KG1 (cell line): ENCODE measurements at places on chromosomes 6 and 20.

DNA sequence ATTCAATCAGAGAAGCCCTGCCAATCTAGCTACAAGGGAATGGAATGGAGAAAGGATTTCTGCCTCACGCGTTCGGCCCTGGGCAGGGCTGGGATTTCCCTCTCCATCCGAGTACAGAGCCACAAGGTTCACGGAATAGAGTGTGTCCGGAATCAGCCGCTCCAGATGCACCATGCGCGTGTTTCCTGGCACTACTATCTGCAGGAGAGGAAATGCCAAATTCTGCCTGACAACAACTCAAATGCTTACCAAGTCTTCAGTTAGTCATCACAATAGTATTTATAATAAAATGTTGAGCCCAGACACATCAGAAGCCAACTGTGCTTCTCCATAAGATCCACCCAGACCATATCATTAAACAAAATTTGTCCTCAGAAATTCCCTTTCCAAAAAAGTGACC, 75.1 kb downstream of the COL12A1 start:
- no peak for DNase-seq

DNA sequence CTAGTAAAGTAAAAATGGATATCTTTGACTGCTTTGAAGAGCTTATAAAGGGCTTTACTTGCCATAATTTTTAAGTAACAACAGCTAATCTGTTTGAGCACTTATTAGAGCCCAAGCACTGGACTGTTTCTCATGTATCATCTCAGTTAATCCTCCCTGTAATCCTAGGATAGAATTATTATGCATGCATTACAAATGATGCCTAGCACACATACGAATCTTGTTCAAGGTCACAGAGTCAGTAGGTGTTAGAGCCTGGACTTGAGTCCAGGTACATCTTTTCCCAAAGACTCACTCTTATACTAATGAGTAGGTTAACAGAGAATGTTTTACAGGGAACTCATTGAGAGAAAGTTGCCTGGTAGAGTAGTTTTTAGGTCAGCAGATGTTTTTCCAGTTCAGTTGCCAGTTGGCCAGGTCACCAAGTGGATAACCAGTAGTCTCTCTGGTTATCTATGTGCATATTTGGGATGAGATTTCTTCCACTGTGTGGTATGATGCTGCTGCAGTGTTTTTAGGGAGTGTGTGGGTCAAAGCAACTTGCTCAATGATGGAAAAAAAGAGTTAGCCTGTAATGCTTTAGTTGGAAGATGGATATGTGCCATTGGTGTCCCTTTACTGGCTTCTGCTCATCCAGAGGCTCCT, 32.3 kb upstream of the LAMA4 start:
- no peak for DNase-seq

DNA sequence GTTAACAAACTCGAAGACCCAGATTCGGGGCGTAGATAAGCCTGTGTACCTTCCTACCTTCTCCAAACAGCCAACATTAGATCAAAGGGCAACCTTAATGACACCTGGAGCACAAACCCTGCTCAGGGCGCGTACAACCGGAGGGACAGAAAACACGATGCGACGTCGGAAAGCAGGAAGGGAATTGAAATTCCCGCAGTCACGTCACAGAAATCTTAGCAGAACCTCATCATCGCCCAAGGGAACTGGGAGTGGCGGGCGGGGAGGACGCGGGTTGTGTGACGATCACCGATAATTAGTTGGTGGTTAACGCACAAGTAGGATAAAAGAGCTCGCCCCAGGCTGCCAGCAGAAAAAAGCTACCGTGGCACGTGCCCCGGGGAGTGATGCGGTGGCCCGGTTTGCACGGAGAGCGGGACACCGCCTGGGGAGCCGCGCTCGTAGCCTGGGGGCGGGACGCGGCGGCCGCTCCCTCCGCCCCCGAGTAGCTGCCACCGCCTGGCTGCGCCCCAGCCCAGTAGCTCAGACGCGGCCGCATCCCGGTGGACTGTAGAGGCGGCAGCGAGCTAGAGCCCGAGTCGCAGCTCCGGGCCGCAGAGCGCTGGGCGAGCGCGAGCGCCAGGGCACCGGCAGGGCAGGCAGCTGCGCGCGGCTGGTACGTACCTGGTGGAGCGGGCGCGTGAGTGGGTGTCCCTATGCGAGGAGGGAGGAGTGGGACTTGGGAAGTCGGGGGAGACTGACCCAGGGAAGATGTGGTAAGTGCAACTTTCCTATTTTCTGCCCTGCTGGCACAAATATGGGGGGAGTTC, at the start of gene PKIB:
Gene PKIB (plus strand): TSS at position 525 of the 809 bp plus-strand sequence. CDS start 107,390 bp downstream, outside the sequence.
- DNase-seq, result no peak

- DNase-seq, result no peak
These were observed 37.9 kb upstream of the PCMTD2 start for GRCh38 chr20:64217539-64218221.

GRCh38 chr20:37651932-37652331, 41.9 kb upstream of the CTNNBL1 start:
- no peak for DNase-seq

- no peak for DNase-seq
These were observed 254.0 kb downstream of the CDC5L start for GRCh38 chr6:44641344-44642031.

- no peak for DNase-seq
These were observed 7.4 kb upstream of the BEND3 start for GRCh38 chr6:107122748-107123147.

DNA sequence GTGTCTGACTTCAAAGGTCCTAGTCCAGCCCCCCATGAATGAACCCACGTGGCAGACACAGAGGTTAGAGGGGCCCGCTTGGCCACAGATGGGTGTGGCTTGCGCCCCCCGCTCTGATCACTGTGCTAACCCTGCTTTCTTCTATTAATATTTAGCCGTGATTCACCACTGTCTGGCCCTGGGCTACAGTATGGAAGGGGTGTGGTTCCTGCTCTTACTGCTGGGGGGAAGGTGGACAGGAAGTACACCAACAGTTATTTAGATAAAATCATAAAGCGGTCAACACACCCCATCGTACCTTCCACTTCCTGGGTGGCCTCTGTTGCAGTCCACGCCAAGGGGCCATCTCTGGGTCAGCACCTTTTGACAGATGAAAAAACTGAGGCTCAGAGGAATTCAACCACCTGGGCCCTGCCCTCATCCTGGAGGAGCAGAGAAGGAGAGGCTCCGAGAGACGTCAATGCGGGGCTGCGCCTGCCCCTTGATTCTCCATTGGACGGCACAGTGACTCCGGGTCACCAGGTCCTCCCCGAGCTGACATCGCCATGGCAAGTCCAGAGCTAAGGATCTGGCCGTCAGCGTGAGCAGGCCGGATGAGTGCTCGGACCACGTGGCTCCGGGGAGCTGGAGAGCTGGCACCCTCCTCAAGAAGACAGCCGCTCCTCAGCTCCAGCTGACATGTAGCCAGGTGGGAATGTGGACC, 206.3 kb downstream of the PREX1 start:
- DNase-seq, result no peak
